ENCODE measurements at places on chromosomes 1 and 21. TPM values are rescaled to one million over a fixed set of nuclear protein-coding genes. Genes with fewer than 3 reads are reported as not detected.

The HCRTR1 gene
- not detected for total RNA-seq

The ITLN2 gene
- total RNA-seq = 0.14 TPM

The KRTAP8-1 gene
- total RNA-seq = not detected

The VSIG8 gene
- 0.06 TPM for total RNA-seq

The WNT2B gene
- 0.33 TPM for total RNA-seq

The ANKRD45 gene
- total RNA-seq = 0.14 TPM

The LAD1 gene
- total RNA-seq = 0.66 TPM

The FCGR2B gene
- total RNA-seq = not detected

The MSH4 gene
- total RNA-seq = 0.03 TPM

The OR2T35 gene
- not detected for total RNA-seq

The IL24 gene
- 0.22 TPM for total RNA-seq

The CREG1 gene
- total RNA-seq = 73.3 TPM

The RGS18 gene
- total RNA-seq = not detected

The PKNOX1 gene
- 7.0 TPM for total RNA-seq

The GPX7 gene
- total RNA-seq = not detected

The NBPF26 gene
- 5.0 TPM for total RNA-seq

The CFHR4 gene
- not detected for total RNA-seq

The S100A3 gene
- 90.5 TPM for total RNA-seq

The AVPR1B gene
- not detected for total RNA-seq

The GNAT2 gene
- total RNA-seq = 0.18 TPM

The KRTAP12-2 gene
- total RNA-seq = not detected

The HPCA gene
- total RNA-seq = 0.14 TPM

The GUCA2B gene
- total RNA-seq = not detected

The RIPPLY3 gene
- total RNA-seq = 0.73 TPM

The OR2T2 gene
- not detected for total RNA-seq

The DNAI4 gene
- total RNA-seq = 0.74 TPM

The DPYD gene
- 3.2 TPM for total RNA-seq

The ZNF695 gene
- total RNA-seq = 3.4 TPM

The ZNF326 gene
- 23.3 TPM for total RNA-seq

The IFNAR1 gene
- total RNA-seq = 18.5 TPM

The SLC35E2B gene
- 13.6 TPM for total RNA-seq

The NBPF12 gene
- 7.0 TPM for total RNA-seq

The TRMT1L gene
- total RNA-seq = 10.7 TPM

The TSEN15 gene
- 29.3 TPM for total RNA-seq

The RXFP4 gene
- not detected for total RNA-seq

The CFAP107 gene
- not detected for total RNA-seq

The MYOC gene
- total RNA-seq = not detected

The TRIM63 gene
- total RNA-seq = not detected

The LY9 gene
- total RNA-seq = 0.09 TPM

The GPR161 gene
- total RNA-seq = 9.2 TPM

The ZNF678 gene
- total RNA-seq = 1.5 TPM

The PADI4 gene
- not detected for total RNA-seq

The SH3BGR gene
- 1.5 TPM for total RNA-seq

The IL10 gene
- total RNA-seq = not detected

The HMGN2 gene
- total RNA-seq = 426 TPM

The OLIG2 gene
- total RNA-seq = not detected

The SPTA1 gene
- not detected for total RNA-seq

The ZNF593OS gene
- total RNA-seq = not detected

The NT5C1A gene
- total RNA-seq = not detected

The SLFNL1 gene
- not detected for total RNA-seq

The ST6GALNAC5 gene
- not detected for total RNA-seq

The KIF14 gene
- 15.1 TPM for total RNA-seq

The SH2D1B gene
- 0.15 TPM for total RNA-seq

The NPR1 gene
- total RNA-seq = 1.1 TPM

The FCRL6 gene
- not detected for total RNA-seq

The TMEM54 gene
- total RNA-seq = 41.7 TPM

The NKAIN1 gene
- 0.82 TPM for total RNA-seq

The GIPC2 gene
- total RNA-seq = not detected
